ENCODE measurements at places on chromosomes 11 and 22.

DNA sequence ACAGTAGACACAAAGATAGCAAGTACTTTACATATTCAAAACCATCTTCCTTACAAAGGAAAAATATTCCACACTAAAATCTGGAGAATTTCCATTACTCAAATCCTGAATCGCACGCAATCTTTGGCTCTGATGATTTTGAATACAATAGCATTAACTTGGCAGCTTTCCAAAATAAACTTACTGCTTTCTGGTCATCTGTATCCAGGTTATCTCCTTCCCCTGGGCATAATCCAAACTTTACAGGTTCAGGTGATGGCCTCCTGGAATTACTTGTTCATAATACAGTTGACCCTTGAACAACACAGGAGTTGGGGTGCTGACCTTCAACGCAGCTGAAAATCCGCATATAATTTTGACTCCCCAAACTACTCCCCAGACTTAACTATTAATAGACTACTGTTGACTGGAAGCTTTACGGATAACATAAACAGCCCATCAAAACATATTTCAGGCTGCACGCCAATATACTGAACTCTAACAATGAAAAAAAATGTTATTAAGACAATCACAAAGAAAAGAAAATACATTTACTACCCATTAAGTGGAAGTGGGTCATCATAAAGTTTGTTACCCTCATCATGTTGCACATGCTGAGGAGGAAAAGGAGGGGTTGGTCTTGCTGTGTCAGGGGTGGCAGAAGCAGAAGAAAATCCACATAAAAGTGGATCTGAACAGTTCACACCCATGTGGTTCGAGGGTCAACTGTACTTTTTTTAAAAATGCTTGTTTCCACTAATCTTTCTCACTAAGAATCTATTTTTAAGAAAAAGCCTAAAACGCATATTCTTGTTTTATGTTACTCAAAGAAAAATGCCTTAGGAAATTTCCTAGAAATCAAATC is 6.5 kb downstream of the MTMR2 start:
- no peak for DNase-seq

DNA sequence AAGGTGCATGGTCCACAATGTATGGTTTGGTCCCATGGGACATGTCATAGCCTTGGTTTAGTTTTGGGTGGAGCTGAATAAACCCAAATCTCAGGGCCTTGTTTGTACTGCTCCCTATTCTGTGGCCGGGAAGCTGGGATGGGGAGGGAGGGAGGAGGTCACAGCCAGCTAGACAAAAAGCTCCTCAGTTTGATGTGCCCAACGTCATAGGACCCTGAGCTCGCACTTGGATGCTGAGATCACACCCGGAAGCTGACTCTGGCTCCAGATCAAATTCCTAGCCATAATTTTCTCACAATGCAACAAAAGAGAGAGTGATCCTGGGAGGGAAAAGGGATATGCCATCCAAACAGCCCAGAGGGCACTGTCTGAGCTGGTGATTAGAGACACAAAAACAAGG is 1.5 kb downstream of the HSPB2 start:
- no peak for DNase-seq

- DNase-seq = no peak
Measured at GRCh38 chr11:94581926-94582325, 14.8 kb downstream of the PIWIL4 start.

GRCh38 chr11:2769409-2770095 is 69.8 kb upstream of the KCNQ1OT1 start:
- DNase-seq = no peak
